ENCODE measurements at places on chromosomes 12 and 14.

GRCh38 chr14:51609251-51609954 is 42.3 kb upstream of the FRMD6 start:
- DNase-seq = no peak

DNA sequence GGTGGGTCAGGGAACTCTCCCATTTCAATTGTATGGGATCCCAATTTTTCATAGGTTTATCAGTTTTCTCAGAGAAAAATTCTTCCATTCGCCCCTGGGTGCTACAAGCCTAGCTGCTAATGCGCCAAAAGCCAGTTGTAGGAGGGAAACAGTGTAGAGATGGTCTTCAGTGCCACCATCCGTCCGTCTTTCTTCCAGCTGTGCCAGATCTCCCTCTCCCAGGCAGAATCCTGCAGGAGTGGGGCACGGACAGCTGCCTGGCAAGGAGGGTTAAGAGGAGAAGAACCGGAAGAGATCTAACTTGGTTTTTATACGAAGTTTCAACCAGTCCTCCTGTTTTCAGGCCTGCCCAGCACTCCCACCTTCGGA is 38.9 kb upstream of the FUT8 start:
- no peak for DNase-seq

- no peak for DNase-seq
Observed at GRCh38 chr12:12872934-12873275, 18.5 kb upstream of the GPRC5A start.

- no peak for DNase-seq
Observed at GRCh38 chr14:36583893-36584811, 1.7 kb upstream of the NKX2-8 start.

DNA sequence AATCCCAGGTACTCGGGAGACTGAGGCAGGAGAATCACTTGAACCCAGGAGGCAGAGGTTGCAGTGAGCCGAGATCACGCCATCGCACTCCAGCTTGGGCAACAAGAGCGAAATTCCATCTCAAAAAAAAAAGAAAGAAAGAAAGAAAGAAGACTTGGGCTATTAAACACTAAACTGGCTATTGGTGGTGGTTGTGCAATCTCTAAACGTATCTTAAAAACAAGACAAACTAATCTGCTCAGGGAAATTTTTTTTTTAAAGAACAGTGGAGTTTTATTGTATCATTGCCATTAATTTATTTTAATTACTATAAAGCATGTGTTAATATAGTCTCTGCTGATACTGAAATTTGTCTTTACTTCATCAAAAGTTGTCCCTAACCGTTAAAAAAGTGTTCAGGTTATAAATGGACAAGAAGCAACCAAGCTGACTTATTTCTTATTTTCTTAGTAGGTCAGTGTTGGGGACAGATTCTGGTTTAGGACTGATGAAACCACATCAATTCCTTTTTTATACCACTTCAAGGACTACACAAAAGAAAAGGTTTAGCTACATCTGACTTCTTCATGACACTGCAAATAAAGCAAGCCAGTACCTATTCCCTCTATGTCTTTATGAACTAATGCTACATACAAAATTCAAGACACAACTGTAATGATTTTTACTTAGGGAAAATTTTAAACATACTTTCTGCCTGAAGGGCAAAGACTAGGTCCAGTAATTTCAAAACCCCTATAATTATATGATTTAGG is 68.7 kb upstream of the KRAS start:
- DNase-seq = no peak

- no peak for DNase-seq
Observed at GRCh38 chr14:59961518-59962062, 41.6 kb downstream of the LRRC9 start.

GRCh38 chr14:89056394-89056793 is 231.9 kb downstream of the TTC8 start:
- no peak for DNase-seq

DNA sequence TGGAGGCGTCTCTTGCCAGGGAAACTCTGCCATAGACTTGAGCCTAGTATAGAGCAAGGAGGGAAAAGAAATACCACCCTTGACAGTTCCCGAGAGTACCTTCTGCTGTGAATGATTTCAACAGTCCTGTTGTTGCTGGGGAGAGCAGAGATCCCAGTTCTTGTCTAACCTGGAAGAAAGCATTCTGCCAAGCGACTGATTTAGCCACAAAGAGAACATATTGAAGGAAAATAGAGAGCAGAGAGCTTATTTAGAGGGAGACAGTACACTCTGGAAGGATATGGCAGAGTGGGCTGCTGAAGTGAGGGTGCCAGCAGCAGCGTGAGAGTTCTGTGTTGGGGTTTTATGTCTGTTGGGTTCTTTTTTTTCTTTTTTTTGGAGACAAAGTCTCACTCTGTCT is 966.9 kb upstream of the TMEM132C start:
- DNase-seq = no peak

- no peak for DNase-seq
Observed at GRCh38 chr12:41289501-41289900, 101.4 kb downstream of the PDZRN4 start.

DNA sequence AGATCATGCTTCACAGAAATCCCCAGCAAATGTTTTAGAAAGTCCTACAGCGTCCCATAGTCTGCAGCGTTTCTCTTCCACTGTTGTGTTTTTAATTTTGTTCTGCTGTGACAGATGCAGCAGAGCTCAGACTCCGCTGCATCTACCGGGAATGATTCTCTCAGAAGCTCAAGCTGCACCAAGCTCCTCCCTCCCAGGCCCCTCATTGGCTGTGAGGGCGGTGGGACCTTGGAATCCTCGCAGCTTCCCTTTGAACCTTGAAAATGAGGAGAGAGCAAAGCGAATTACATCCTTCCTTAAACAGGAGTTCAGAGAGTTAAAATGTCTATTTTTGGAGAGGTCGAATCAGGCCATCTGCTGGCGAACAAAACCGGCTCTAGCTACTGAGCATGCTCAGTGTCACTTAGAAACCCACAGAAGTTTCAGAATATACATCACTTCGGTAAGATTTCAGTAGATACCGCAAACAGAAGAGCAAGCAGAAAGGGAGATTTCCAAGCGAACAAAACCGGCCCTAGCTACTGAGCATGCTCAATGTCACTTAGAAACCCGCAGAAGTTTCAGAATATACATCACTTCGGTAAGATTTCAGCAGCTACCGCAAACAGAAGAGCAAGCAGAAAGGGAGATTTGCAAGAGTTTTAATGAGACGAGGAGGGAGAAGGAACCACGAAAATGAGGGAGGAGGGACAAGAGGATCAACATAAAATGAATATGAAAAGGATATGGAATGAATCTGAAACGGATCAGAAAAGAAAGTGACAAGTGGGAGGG is at the start of gene ABCD2:
Gene ABCD2 (minus strand): TSS at position 144 of the 774 bp plus-strand sequence. CDS start 188 bp downstream, outside the sequence.
- peak; percentile 81 for DNase-seq

DNA sequence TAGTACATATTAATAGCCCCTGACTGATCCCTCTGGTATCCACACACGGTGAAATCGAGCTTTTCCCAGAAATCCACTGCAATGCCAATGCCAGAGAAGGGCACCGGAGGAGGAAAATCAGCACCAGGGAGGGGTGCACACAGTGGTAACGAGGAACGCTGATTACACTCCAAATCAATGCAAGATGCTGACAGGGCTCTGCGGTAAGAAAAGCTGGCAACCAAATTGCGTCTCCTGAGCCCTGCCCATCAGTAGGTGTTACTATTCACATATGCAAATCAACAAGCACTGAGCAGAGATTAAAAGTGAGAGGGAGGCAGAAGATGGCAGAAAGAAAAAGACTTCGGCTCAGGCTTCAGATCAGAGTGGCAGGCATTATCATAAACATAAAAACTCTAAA is 159.1 kb downstream of the RPS29 start:
- no peak for DNase-seq

DNA sequence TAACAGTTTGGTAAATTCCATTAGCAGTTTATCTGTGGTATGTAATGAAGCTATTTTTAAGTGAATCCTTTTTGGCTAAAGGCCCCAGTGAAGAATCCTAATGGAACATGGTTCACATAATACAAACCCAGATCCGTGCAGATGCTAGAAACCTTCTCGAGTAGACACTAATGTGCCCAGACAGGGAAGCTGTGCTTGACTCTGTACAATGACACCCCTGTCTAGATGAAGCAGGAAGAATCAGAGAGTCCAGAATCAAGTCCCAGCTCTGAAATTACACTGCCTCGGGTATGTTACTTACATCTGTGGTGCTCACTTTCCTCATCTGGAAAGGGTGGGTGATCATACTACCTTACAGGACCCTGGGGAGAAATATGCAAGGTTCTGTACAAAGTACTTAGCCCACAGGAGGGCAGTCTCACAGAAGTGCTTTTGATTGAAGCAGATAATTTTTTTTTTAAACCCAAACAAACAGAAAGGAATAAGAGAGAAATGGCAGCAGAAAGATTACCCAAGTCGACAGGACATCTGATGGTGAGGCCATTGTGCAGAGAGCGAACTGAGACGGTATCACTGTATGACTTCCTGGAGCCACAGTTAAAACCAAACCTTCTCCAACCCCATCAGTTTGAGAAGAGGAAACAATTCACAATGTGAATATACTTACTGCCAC is 8.5 kb downstream of the CRACR2A start:
- no peak for DNase-seq

GRCh38 chr12:26378711-26379110 is 183.3 kb downstream of the SSPN start:
- no peak for DNase-seq

GRCh38 chr14:51576117-51576430 is 75.6 kb upstream of the FRMD6 start:
- no peak for DNase-seq

DNA sequence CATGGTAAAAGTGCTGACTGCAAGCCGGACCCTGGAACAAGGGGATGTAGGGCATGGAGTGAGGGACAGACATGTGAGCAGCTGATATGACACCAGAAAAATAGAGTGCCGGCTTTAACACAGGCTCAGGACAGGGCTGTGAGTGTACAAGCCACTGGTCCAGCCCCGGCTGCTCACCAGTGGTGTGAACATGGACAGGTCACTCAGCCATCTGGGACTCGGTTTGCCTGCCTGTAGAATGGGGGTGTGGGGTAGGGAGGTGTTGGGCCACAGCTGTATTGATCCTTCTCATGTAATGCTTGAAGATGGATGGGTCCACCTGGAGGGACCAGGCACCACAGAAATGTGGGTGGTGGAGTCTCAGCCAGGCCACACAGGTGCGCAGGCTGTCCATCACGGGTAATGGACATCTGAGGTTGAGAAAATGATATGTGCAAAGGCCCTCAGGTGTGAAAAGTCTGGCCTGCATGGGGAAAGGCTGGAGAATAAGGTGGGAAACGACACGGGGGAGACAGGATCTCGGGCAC is 10.6 kb upstream of the KRT74 start:
- DNase-seq = no peak

DNA sequence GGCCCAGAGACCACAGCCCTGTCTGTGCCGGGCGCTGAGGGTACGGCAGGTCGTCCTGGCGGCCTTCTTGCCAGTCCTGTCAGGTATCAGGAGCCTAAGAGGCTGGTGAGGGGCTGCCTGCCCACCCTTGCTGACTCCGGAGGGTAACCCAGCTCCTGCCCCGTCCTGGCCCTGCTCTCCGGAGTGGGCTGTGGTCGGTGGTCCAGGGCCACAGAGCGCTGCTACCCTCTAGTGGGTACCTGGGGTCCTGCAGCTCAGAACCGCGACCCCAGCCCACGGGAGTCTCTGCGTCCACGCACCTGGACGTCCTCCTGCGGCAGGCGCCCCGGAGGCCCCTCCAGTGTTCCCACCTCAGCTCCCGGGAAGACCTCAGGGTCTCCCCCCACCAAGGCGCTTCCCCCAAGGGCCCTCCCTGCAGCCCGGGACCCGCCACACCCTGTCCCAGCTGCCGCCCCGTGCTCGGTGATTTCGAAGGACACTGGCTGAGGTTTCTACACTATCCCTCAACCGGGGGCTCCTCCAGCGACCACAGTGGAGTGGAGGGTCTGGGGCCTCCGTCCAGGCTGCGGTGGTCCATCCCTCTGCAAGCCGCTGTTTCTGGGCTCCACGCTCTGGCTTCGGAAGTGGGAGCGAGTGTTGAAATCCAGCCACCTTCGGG is 75.9 kb upstream of the FBRSL1 start:
- no peak for DNase-seq

- no peak for DNase-seq
Observed at GRCh38 chr14:87122166-87122565, 870.8 kb downstream of the GALC start.

- no peak for DNase-seq
Observed at GRCh38 chr12:65282840-65283239, 4.4 kb downstream of the MSRB3 start.

- no peak for DNase-seq
Observed at GRCh38 chr14:76580967-76581366, 180.3 kb upstream of the VASH1 start.

- no peak for DNase-seq
Observed at GRCh38 chr12:132289356-132290202, 39.8 kb downstream of the GALNT9 start.

GRCh38 chr12:113896194-113896593 is 69.9 kb downstream of the RBM19 start:
- no peak for DNase-seq

DNA sequence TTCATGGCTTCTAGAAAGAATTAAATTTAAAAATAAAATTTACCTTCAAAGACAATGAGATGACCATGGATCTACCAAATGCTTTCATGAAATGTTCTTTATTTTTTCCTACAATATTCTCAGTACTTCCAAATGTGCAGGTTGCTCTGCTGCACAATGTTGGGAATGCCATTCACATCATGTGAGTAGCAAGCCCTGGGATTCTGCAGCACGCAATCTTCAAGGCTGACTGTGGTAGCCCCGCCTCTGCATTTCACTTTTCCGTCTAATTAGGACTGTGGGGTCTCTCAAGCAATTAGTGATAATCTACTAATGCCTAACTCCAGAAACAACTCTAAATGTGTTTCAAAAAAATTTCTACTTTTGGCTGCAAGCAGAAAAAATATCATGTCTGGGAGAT is 13.7 kb upstream of the NTN4 start:
- DNase-seq = no peak

GRCh38 chr14:94049625-94050023 is 23.5 kb downstream of the OTUB2 start:
- DNase-seq = no peak

- DNase-seq = no peak
Observed at GRCh38 chr12:6444704-6445688, at the start of gene CD27. TSS of gene CD27 (plus strand) at chr12:6444955. CDS start at chr12:6445096, 141 bp downstream.

GRCh38 chr14:105285174-105285573 is 15.6 kb downstream of the BRF1 start:
- DNase-seq = no peak

GRCh38 chr14:63478437-63478852 is 64.7 kb downstream of the PPP2R5E start:
- DNase-seq = no peak

GRCh38 chr12:117234441-117234840 is 44.2 kb upstream of the FBXO21 start:
- DNase-seq = no peak

DNA sequence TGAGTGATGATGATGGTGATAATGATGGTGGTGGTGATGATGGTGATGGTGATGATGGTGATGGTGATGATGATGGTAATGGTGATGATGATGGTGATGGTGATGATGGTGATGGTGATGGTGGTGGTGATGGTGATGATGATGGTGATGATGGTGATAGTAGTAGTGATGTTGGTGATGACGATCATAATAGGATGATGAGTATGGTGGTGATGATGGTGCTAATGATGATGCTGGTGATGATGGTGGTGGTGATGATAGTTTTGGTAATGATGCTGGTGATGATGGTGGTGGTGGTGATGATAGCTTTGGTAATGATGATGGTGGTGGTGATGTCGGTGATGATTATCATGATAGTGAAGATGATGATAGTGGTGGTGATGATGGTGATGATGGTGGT is 171.5 kb upstream of the SFSWAP start:
- DNase-seq = no peak

GRCh38 chr12:31206038-31206670 is 119.8 kb downstream of the SINHCAF start:
- DNase-seq = no peak

Data from CD4-positive, alpha-beta T cell treated with Interleukin-15 for 1 hour (primary cell).